ENCODE measurements at places on chromosomes 1 and 21.

DNA sequence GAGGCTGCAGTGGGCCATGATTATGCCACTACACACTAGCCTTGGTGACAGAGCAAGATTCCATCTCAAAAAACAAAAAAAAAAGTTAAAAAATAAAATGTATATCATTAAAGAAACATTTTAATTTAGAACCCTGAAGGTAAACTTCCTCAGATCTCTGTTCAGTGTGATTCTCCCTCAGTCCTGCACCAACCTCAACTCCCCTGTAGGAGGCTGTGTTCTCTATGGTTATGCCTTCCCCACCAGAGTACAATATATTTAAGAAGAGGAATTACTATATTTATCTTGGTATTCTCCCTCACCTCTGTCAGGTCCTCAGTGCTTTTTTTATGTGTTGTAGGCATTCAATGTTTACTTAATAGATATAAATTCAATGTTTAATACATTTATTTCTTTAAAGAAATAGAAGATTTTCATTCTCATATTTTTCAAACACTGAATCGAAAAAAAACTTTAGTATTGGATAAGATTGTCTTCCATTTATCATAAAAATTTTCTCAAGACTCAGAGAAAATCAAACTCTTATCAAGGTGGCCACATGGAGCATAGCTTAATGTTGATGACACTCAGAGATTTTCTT lies 4.8 kb upstream of the LRRC8B start:
- no peak for DNase-seq

- DNase-seq: no peak
Observed at GRCh38 chr1:229716069-229716468, 90.0 kb downstream of the URB2 start.

GRCh38 chr1:58477390-58477789 lies 69.1 kb downstream of the OMA1 start:
- DNase-seq: no peak

DNA sequence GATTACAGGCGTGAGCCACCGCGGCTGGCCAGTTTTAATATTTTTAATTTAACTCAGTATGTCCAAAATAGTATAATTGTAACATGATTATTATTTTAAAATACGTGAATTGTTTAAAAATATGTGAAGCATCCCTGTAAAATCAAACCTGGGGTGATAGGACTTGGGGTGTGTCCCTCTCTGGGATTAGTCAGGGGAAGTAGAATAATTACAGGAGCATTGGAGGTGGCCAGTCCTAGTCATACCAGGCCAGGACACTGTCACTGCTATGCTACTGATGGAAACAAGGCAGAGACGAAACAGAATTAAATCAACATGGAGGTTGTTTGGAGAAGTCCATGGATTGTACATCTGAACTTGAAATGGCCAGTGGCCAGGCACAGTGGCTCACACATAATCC lies 16.8 kb downstream of the SZRD1 start:
- no peak for DNase-seq

- DNase-seq: no peak
Observed at GRCh38 chr1:59220356-59220755, 76.5 kb upstream of the FGGY start.

GRCh38 chr1:228236744-228237143 lies 28.9 kb downstream of the OBSCN start:
- DNase-seq: peak; percentile 45

- no peak for DNase-seq
Observed at GRCh38 chr1:86259390-86259789, 102.8 kb upstream of the COL24A1 start.

- no peak for DNase-seq
Observed at GRCh38 chr1:222167896-222168295, 380.0 kb downstream of the HHIPL2 start.

DNA sequence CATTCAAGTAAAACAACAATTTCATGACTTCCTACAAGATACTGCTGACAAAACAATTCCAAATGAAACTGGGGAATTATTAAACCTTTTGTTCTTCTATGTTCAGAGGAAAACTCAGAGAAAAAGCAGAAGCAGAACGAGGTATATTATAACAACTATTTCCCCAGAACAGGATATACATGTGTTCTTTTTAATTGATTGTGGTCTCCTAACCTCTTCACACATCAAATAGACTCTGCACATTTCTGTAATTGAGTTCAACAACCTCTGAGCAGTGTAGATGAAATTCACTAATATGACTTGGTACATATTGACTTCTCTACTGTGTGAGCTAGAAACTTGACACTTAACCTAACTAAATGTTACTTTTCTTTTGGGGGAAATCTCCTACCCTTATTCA lies 584.2 kb downstream of the NEGR1 start:
- no peak for DNase-seq

DNA sequence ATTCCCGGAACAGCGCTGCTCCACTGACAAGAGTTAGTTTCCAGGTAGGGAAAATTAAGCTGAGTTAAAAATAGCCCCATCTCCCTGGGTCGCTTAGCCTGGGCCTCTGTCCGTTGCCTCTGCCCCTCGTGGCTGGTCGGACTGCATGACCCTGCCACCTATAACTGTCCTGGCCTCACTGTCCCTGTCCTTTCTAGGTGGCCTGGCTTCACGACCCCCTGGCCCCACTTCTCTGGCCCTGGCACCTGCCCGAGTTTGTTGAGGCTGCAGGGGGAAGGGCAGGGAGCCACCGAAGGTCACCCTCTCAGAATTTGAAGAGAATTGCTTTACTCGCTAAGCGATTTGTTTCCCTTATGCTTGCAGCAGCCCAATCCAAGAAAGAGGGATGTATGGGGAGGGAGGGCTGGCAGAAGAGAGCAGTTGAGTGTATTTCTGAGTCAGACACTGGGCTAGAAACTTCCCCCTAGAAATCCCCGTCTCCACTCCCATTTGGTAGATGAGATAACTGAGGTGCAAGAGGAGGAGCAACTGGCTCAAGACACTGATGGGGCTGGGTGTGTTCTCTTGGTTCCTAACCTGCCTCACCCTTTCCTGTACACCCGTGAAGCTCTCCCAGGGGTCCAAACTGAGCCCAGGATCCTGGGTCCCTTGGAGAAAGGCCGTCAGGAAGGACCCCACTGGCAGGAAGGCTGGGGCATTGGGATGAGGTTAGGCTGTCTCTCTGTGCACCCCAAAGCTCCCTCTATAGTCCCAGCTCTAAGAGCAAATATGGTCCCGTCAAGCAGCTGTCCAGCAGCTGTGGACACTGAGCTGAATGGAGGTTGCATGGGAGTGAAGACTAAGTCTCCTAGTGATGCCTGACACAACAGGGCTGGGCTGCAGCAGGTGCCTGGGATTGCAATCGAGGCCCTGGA lies 2.9 kb upstream of the EDN2 start:
- DNase-seq: no peak

- no peak for DNase-seq
Observed at GRCh38 chr1:168623003-168623828, 46.8 kb downstream of the XCL1 start.

GRCh38 chr1:154784924-154785531 lies 85.1 kb downstream of the KCNN3 start:
- DNase-seq: no peak

DNA sequence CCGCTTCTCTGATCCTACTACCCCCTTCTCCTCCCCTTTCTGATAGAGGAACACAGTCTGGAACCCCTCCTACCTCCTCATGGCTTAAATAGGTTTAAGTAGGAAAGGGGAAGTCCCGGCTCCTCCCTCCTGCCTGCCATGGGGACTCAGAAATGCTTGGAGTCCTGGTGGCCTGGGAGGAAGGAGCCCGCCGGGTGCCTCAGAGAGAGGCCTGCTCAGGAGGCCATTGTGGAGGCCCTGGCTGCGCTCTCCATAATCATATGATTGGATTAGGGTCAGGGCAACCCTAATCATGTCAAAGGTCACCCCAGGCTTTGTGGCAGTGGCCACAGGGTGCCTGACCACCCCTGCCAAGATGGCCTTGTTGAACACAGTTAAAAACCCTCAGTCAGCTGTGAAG lies 29.0 kb downstream of the WNT3A start:
- DNase-seq: no peak

DNA sequence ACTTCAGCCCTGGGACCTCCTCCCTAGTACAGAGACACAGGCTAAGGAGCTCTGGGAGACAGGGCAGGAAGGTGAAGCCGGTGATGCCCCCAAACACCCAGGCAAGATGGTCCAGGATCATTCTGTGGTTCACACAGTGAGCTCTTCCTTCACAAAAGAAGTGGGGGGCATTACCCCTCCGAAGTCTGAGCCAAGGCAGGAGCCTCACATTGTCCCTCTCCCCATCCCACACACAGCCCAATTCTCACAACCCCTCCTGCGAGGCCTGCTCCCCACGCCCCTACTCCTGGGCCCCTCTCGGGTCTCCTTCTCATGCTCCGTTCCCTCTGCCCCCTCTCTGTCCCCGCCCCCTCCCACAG lies 10.7 kb downstream of the MEF2D start:
- DNase-seq: no peak

GRCh38 chr1:40849801-40850592 lies 12.2 kb downstream of the CITED4 start:
- no peak for DNase-seq

DNA sequence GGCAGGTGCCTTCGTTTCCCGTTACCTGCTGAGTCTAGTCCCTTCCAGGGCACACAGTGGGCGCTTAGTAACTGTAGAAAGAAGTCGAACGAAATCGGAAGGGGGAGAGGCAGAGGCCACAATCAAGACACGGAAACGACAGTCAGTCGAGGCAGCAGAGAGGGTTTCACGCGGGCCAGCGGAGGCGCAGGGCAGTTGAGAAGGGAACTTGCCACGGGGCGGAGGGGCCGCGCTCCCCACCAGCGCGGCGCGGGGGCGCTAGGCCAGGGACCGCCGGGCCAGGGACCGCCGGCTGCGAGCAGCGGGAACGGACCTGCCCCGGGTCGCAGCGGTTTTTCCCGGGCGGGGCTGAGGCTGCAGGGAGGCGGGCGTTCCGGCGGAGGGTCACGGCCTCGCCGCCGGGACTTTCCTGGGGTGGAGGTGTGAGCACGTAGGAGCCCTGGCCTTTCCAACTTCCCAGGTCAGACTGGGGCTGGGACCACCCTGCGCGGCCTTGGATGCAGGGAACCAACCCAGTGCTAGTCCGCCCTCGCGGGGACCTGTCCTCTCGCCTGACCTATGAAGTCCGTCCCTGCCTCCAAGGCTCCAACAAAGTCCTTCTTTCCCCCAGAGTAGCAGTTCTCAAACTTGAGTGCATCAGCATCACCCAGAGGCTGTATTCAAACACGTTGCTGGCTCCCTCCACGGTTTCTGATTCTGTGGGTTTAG lies 150.1 kb upstream of the FGGY start:
- peak; percentile 37 for DNase-seq

GRCh38 chr1:10896673-10897072 lies 100.2 kb upstream of the CASZ1 start:
- no peak for DNase-seq

DNA sequence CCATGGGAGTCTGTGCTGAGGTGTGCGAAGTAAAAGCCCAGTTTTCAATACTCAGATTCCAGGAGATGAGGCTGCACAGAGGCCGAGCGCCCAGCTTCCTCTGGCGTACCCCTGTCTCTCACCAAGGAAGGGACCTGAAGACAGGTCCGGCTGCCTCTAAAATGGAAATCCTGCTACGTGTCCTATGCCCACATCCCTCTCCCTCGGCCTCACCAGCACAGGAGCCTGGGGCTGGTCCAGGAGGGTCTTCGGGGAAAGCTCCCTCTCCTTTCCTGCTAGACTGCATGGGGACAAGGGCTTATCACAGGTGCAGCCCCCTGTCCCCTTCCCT lies 392 bp downstream of the MRPL55 start:
- DNase-seq: no peak

- DNase-seq: no peak
Observed at GRCh38 chr1:37156646-37157045, 122.3 kb upstream of the GRIK3 start.

GRCh38 chr1:165444897-165445370 lies at the start of gene RXRG:
Gene RXRG, minus strand, starts transcription at chr1:165445126. Its CDS starts 233 bp downstream, at chr1:165444893.
- no peak for DNase-seq

- DNase-seq: no peak
Observed at GRCh38 chr1:162056043-162056442, 13.4 kb upstream of the NOS1AP start.

GRCh38 chr1:32741413-32742198 lies 39.0 kb upstream of the SYNC start:
- peak; percentile 70 for DNase-seq

GRCh38 chr1:115356356-115356755 lies 18.3 kb upstream of the NGF start:
- DNase-seq: no peak

- DNase-seq: peak; percentile 90
Observed at GRCh38 chr1:36576118-36576517, 93.4 kb upstream of the CSF3R start.

- no peak for DNase-seq
Observed at GRCh38 chr1:23591460-23592208, 32.3 kb upstream of the ID3 start.

GRCh38 chr1:20476265-20477038 lies 9.6 kb downstream of the CAMK2N1 start:
- DNase-seq: no peak

DNA sequence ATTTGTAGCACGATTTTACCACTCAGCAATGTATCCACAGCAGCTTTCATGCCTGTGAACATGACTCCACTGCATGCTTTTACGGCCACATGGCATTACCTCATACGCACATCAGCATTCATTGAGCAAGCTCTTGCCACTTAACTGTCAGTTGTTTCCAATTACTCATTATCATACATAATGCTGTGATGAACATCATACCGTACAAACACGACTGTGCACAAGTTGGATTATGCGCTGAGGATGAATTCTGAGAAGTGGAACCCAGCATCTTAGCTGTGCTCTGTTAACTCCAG lies 9.6 kb downstream of the UMODL1 start:
- DNase-seq: no peak
